ENCODE measurements at places on chromosomes 7 and 10.

- DNase-seq: no peak
Measured at GRCh38 chr7:20831956-20832355, 45.3 kb upstream of the SP8 start.

- DNase-seq: no peak
Measured at GRCh38 chr10:49038711-49039110, 76.6 kb downstream of the VSTM4 start.

DNA sequence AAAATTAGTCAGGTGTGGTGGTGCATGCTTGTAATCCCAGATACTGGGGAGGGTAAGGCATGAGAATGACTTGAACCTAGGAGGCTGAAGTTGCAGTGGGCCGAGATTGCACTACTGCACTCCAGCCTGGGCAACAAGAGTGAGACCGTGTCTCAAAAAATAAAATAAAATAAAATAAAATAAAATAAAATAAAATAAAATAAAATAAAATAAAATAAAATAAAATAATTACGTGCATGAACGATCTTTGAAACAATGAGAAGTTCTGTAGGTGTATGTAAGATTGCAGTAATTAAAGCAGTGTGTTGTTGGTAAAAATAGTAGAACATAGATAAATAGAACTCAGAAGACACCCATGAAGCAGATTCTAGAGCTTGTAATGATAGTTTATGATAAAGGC lies 348.5 kb downstream of the ANKRD30A start:
- DNase-seq: no peak

DNA sequence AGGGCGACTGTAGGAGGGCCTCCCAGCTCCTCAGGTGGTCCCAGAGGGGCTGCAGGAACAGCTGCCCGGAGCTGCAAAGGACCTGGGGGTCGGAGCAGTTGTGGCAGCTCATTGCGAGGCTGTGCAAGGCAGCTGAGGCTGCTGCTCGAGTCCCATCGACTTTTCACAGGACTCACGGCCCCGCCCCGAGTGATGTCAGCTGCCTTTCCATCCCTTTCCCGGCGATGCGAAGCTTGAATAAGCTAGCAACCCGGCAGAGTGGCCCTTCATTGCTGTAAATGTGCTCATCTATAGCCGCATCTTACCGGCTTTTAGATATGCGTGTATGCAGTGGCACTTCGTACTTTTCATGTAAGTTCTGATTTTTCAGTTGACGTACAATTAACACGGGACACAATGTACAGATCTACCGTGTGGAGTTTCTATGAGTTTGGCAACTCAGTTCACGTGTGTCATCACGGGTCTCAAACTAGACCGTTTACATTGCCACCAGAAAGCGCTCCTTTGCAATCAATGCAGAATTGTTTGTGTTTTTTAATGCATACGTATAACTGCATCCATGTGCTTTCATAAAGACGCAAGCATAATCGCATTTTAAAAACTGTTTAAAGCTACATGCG lies at the start of gene CH25H:
Gene CH25H, minus strand, starts transcription at position 137 of the 620 bp plus-strand sequence. Its CDS starts 25 bp downstream, at position 112.
- peak; percentile 55 for DNase-seq

DNA sequence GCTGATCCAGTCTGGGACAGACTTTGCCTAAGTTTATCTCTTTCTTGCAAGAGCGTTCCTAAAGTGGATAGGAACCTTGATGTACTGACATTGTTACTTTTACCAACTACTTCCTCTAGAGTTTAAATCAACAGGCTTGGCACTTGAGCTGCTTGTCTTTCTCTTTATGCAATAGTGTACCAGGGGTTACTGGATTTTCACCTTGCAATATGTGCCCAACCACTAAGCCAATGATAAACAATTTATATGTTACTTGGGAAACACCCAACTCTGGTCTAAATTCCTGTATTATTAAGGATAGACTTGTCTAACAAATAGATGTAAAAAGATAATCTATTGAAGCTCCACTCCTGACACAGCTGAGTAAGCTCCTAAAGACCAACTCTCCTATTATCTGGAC lies 470.2 kb downstream of the SH2D4B start:
- DNase-seq: no peak
